Erythroblast (primary cell): ENCODE measurements at places on chromosomes 7 and 10.

DNA sequence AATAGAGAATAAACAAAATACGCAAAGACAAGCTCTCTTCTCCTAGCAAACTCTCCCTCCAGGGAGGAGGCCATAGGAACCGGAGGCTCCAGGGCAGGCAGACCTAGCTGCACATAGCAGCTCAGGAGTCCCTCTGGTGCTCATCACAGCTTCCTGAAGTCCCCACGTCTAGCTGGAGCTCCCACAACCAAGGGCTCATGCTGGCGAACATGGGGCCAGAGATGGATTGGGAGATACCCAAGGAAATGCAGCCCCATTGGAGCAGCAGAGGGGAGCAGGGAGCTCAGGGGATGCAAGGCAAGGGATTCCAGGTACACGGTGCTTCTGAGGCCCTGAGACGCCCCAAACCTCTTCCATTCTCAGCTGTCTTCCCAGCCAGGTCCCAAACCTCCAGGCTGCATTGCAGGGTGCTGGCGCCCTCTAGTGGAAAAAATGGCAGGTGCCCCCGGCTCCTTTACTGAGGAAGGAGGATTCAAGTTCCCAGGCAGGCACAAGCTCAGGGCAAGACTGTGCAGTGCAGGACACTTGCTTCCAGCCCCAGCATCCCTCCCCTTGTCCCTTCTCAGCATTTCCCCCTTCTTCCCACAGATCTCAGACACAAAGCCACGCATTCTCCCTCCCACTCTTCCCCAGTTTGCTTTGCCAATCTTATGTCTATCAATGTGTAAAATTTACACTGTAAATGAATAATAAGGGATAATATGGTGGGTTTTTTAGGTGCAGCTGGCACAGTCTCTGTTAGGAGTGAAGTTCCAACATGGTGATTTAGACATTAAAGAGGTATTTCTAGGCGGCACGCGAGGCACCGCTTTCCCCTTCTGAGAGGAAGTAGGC lies 46.2 kb downstream of the GPAM start:
- DNase-seq = peak; percentile 50

DNA sequence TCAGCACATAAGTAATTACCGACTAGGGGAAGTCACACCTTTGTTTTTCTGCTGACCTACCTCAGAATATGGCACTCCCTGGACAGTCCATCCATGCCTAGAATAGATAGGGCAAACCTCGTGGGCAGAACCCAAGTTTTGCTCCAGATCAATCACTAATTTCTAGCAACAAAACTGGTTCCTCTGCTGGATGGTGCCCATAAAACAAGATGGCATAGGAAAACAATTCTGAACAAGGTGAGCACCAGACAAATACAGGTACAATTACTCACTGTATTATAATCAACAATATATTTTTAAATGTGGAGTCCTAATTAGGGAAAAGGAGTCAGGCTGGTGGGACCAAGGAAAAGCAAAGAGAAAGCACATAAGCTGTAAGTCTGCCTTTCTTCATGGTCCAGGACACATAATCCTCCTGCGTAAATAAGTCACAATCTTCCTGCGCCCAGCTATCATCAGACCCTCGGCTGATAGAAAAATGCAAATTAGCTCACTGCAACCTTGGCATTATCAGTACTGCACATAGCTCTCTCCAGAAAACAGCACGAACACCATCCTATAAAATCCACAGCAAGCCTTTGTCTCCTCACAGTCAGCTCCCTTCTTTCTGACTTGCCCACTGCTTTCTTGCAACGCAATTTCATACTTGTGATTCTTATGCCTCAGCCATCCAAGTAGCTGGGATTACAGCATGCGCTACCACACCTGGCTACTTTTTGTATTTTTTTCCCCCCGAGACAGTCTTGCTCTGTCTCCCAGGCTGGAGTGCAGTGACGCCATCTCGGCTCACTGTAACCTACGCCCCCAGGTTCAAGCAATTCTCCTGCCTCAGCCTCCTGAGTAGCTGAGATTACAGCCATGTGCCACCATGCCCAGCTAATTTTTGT lies 15.1 kb downstream of the URGCP start:
- DNase-seq = peak; percentile 15

DNA sequence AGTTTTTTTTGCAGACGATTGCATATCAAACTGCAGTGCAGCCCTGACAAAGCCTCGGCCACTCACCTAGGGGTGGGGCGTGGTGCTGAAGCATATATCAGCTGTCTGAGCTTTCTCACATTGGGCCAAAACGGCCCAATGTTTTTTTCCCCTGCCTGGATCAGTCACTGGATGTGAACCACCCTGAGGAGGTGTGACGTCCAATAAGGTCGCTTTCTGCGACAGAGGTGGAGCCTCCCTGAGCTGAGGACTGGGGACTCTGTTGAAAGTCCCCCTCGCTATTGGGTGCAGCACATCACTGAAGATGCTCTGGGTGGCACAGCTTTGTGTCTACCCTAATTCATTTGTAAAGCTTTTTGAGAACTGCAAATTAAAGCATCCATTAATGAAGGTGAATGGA lies 60.9 kb downstream of the SEM1 start:
- no peak for DNase-seq

GRCh38 chr10:58064714-58065528 lies 202.8 kb downstream of the IPMK start:
- DNase-seq = peak; percentile 35

GRCh38 chr10:88946965-88947590 lies 5.5 kb downstream of the ACTA2 start:
- no peak for DNase-seq

DNA sequence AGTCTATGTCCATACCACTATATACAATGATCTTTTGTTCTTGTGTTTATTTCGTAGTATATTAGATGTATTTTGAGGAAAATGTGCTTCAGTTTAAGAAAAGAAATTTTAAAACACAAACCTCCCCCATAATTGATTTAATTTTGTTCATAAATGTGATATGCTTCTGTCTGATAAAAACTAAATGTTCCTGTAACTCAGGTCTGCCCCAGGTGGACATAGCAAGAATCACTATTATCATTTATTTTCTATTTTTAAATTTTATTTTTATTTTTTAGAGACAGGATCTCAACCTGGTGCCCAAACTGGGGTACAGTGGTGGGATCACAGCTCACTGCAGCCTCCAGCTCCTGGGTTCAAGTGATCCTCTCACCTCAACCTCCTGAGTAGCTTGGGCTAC lies 43.2 kb downstream of the BEND7 start:
- no peak for DNase-seq

DNA sequence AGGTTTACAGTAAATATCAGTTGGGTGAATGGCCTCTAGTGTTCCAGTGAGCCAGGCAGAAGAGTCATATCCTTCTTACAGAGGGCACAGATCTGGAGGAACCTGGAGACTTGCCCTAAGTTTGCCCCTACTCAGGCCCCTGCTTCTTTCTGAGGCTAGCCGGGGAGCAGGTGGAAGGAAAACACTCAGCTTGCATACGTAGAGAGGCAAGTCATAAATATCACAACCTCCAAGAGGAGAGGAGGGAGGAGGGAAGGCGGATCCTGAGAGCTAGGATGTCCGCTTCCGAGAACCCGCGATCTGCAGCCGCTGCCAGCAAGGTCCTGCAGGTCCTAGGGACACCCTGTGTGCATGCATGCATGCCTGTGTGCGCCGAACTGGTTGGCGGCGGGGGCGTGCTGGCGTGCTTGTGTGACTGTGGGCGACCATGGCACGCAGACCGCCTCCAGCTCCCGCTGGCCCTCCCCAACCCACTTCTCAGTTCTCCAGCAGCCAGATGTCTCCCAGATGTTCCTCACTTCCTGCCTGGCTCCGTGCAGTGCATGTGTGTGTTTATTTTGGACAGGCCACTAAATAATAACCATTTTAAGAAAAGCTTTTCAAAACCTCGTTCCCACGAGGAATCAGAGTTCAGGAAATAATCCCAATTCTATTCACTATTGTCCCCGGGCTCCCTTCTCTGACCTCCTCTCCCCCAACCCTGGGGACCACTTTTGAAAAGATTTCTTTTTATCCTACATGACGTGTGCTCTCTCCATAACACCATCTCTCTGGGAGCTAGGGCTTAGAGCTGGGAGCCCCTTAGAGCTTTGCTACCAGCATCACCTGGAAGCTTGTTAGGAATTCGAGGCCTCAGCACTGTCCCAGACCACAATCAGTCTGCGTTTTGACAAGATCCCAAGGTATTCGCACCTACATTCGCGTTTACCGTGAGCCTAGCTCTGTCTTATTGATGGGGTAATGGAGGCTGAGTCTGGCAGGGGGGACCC lies 32.4 kb downstream of the UNC5B start:
- no peak for DNase-seq

GRCh38 chr7:21131897-21132296 lies 296.0 kb upstream of the SP4 start:
- DNase-seq = no peak

DNA sequence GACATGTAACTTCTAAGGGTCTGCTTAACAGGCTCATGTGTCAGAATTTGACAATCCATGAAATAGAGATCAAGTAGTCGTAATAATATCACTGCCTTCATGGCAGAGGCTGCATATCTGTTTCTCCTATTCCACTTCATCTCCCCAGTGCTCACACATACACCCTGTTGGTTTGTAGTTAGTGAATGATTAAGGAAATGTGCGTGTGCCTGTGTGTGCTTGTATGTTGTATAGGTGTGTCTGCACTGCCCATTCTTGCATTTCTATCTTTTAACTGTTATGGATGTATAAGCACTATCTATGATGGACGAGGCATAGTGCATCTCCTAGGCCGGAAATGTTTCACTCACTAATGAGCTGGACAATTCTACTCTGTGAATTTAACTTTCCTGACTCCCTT lies 985.2 kb downstream of the LRMDA start:
- no peak for DNase-seq

DNA sequence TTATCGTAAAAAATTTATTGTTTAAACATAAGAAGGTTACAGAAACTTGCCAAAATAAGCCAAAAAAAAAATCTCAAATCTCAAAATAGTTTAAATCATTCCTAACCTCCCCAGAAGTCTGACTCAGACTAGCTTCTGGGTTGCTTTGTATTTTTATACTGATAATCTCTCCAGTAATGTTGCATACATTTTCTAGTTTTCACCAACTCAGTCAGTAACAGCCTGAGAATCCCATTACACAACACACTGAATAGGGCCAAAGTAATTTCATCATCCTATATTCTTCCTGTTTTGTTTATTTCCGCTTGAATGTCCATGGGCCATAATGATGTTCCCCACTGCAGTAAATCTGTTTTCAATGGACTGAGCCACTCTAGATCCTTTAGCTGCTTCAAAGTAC lies 478.5 kb downstream of the GPAM start:
- DNase-seq = no peak

DNA sequence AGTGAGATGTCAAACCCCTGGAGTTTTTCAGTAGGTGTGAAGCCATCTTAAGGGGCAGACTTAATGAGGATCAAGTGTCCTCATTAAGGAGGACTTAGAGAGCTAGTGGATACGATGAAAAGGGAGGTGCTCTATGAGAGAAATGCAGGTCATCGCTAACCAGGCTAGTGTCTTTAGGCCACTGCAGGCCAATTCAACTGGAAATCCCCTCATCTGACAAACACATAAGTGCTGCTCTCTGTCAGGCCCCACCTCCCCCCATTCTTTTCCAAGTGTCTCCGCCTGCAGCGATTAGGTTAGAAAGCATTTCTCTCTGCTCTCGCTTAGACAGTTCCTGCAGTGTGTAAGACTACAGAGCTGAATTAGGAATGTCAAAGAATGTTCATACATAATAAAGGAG lies 33.7 kb downstream of the RBM28 start:
- DNase-seq = no peak
